Pons (tissue), 1 donor: ENCODE measurements at places on chromosomes 2 and 18.

DNA sequence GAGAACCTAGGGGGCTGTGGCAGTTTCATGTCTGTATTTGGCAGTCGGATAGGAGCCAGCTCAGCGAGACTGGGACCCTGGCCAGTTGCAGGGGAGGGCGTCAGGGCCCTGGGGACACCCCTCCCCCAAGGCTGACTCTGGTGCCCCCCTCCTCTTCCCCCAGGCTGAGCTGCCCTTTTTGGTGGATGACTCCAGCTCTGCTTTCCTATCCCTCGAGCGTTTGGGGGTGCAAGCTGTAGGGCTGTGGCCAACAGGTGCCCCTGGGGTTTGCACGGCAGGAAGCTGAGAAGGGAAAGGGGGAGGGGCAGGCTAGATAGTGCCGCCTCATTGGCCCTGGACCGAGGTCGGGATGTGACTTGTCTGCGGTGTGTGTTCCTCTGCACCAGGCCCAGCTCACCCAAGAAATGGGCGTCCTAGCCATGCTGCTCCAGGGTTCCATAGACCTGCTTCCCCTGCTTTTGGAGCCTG lies 26.4 kb downstream of the SPEG start:
- no peak for DNase-seq

DNA sequence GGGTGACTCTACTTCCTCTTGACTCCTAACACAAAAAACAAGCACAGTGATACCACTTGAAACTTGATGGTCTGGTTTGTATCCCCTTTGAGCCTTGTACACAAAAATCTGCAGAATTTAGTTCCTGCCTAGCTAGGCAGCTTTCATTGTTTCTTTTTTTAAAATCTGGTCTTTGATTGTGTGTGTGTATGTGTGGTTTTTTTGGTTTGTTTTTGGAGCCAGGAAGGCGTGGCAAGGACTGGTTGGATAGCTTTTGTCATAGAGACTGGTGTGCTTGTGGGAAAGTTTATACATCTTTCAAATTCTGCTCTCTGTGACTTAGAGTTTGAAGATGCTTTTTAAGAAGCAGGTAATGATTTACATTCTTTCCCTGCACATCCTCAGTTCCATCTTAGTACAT lies 127.4 kb downstream of the TANC1 start:
- no peak for DNase-seq

DNA sequence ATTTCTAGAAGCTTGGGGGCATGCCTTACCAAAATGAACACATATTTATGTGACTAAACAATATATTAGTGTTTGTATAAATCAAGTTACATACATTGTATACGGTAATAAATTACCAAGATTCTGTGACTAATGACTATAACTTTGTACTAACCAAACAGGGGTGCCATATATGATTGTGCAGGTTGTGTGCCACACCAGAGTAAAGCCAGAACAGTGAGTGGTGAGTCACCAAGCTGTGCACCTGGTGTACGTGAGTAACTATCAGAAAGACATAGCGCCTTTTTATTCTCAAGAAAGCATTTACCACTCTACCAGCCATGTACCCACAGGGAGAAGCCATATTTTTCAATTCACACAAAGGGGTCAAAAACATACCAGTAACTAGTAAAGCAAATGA lies 453.2 kb upstream of the PIK3C3 start:
- DNase-seq = no peak

GRCh38 chr18:36589857-36590543 lies 238.8 kb downstream of the TPGS2 start:
- DNase-seq = no peak

- DNase-seq = no peak
Observed at GRCh38 chr2:88472811-88473210, 20.3 kb upstream of the FOXI3 start.

GRCh38 chr2:85753525-85754312 lies at the start of gene ATOH8:
TSS of gene ATOH8 (plus strand) at chr2:85753991. CDS start at chr2:85754190, 199 bp downstream.
- peak; percentile 43 for DNase-seq

GRCh38 chr2:36582951-36583350 lies 15.0 kb downstream of the FEZ2 start:
- DNase-seq = no peak

GRCh38 chr18:74540652-74541421 lies 6.5 kb downstream of the CNDP1 start:
- DNase-seq = peak; percentile 52

- DNase-seq = no peak
Observed at GRCh38 chr2:31522786-31523185, 58.0 kb downstream of the SRD5A2 start.

GRCh38 chr18:62839874-62840713 lies 124.8 kb downstream of the PHLPP1 start:
- DNase-seq = no peak

GRCh38 chr18:76667603-76668002 lies 154.8 kb upstream of the ZNF236 start:
- DNase-seq = no peak

DNA sequence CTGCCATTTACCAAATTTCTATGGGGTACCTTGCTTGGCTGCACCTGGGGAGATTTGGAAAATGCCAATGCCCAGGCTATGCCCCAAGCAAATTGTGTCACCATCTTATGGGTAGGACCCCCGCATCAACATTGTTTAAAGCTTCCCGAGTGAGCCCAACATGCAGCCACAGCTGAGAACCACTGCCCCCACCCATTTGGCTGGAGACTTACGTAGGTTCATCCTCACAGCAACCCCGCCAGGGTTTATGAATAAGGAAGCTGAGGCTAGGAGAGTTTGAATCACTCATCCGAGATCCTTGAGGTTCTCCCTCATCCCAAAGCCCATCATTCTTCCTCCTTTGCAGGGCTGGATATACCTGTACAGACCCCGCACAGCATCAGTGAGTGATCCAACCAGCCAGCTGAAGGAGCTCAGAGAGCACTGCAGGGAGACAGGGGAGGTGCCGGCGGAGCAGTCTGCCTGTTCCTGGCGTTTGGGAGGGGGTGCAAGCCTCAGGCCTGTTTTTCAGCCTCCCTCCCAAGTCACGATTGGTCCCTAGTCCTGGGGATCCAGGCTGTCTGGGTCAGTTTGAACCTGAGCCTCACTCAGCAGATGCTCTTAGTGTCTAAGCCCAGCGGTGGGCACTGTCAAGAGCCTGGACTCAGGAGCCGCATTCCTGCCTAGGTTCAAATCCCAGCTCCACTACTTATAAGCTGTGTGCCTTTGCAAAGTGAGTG lies 164.9 kb downstream of the SMAD7 start:
- DNase-seq = no peak

DNA sequence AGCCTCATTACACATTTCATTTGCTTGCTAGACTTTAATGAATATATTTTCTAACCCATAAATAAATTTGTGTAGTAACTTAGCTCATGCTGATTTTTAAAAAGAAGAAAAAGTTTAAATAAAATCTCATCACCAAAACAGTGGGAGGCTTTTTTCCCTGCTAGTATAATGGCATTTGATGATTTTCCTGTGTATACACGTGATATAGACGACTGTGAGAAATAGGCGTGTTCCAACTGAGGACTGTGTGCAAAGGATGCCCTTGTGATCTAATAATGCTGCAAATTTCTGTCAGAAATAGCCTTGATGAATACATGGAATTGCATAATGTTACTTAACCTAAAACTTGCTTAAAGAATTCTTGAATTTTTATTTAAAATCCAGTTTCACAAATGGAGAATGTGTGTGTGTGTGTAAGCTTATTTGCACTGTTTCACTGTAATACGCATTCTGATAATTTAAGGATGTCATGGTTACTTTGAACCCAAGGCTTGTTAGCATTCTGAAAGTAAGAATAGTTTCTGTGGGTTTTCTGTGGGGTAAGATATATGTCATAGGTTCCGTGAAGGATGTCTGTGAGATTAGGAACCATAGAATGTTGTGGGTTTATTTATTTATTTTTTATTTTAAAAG lies 178.0 kb downstream of the DLGAP1 start:
- no peak for DNase-seq

DNA sequence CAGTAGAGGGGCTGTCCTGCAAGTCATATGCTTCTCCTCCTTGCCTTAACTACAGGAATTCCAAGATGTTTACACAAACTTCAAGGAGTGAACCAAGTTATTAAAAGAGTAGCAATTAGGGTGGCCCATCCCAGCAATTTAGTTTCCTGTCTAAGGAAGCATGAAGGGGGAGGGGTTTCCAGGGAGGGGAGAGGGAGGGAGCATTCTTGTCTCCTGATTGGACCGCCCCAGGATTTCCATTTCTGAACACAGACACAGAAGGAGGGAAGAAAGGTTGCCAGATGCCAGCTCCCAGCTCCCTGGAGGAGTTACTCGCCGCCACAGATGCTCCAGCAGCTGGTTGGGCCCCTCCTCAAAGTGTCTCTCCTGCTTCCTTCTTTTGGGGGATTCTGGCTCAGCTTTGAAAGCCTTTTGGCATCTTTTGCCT lies 107.6 kb downstream of the TRIB2 start:
- no peak for DNase-seq

GRCh38 chr2:140882671-140883620 lies 1247.9 kb downstream of the LRP1B start:
- DNase-seq = peak; percentile 17

GRCh38 chr2:188395903-188396689 lies 104.4 kb downstream of the GULP1 start:
- no peak for DNase-seq

- no peak for DNase-seq
Observed at GRCh38 chr2:227703280-227703732, 14.5 kb downstream of the SLC19A3 start.

DNA sequence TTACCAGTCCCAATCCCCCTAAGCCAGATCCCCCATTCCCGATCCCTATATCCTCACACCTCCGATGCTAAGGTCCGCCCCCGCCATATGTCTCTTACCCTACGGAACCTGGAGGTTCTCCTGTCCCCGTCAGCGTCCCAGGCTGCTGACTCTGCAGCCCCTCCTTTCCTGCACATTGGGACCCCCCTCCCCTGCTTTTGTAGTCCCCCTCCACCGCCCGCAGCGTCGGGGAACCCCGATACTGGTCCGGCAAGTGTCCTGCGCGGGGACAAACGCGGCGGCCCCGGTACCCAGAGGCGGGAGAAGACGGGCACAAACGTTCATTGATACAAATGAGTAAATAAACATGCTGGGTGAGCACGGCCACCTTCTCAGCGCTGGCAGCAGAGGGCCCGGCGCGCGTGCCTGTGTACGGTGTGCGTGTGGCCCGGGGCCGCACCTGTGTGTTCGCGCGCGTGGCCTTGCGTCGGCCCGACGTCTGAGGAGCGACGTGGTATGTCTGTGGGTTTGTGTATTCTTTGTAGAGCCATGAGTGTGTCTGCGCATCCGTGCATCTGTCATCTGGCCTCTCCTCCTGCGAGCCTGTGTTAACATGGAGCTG lies 2.0 kb upstream of the CYP26B1 start:
- DNase-seq = no peak

GRCh38 chr2:151673016-151673415 lies 61.3 kb downstream of the NEB start:
- DNase-seq = no peak

DNA sequence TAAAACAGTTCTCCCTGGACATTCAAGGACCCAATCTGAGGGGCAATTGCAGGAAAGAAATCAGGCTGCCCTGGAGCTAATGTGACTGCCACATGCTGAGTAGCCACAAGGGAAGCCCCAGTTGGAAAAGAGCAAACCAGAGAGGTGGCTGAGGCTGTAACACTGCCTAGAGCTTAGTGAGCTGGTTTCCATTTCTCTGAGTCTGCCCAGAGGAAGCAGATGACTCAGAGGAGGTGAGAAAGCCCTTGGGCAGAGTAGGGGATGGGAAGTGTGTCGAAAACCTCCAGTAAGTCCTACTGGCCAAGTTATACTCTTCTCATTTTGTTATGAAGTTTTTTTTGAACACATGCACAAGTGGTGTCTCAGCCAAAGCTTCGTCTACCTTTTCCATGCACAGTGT lies 753.0 kb downstream of the CNTNAP5 start:
- no peak for DNase-seq

GRCh38 chr2:230758566-230759480 lies 46.2 kb downstream of the CAB39 start:
- no peak for DNase-seq

DNA sequence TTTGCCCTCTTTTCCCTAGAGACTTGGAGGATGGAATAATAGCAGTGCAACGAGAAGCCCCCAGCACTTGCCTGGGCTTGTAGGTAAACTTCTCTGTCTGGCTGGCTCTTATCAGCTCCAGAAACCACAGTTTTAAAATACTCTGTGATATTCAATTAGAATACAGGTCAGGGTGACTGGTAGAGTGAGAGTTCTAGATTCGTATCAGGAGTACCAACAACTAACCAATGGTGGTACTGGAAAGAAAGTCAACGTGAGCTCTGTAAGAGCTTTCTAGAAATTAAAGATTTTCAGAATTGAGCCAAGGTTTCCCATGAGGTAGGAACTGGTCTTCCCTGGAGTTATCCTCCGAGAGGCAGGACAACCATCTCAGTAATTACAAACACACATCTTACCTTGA lies 216.9 kb downstream of the NYAP2 start:
- DNase-seq = no peak

DNA sequence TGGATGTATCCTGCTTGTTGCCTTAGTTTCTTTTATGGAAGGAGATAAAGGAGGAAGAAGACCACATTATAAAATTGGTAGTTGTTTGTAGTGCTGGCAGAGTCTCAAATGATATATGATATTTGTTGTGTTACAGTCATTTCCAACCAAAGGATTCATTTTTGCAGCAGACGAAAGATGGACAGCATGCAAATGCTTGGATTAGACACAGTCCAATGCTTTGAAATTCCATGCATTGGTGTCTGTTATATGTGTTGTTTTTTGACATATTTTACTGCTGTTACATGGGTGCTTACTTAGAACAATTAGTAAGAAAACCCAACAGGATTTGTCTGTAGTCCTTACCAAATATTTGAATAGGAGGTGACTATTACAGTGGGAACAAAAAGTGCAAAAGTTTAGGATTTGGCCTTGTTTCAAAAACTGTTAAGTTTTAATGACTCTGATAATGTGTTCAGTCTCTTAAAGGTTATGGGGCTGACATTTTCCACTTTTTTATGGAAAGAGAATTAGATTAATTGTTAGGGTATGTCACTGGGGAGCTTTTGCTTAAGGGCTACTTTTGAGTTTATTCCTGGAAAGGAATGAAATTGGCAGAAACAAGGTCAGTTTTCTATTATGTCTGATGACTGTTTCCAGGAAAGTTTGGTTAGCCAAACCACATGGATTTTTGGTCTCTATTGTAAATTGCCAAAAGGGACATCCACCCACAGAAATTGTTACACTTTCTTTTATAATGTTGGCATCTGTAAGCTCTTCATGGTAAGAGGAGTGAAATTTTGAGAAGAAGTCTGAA lies 229.4 kb upstream of the MMADHC start:
- no peak for DNase-seq
